Activated CD4-positive, alpha-beta T cell treated with anti-CD3 and anti-CD28 coated beads, Interleukin-2, amount 10 ng/mL, durations not matched to agents 24 days and 14 days (primary cell): ENCODE measurements at places on chromosomes 5 and 9.

DNA sequence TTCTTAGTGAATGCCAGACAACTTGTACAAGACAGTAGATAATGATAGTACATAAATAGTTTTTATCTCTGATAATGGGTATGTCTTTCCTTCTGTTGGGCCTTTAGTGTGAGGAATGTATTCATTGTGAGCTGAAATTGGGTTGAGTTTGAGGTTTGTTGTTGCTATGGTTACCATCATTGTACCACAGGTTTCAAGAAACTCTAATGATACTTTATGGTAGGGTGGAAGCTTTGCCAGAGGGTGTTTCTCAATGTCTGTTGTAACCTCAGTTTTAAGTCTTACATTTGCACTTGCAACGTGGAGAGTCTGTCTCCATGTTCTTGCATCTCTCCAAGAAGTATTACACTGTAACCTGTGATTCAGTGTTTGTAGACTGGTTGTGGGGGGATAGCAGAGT is 1550.1 kb downstream of the MAT2B start:
- no peak for DNase-seq

- no peak for DNase-seq
Measured at GRCh38 chr5:95583992-95584391, 29.1 kb downstream of the ARSK start.

- DNase-seq: no peak
Measured at GRCh38 chr9:124263800-124264426, 6.2 kb downstream of the NEK6 start.

DNA sequence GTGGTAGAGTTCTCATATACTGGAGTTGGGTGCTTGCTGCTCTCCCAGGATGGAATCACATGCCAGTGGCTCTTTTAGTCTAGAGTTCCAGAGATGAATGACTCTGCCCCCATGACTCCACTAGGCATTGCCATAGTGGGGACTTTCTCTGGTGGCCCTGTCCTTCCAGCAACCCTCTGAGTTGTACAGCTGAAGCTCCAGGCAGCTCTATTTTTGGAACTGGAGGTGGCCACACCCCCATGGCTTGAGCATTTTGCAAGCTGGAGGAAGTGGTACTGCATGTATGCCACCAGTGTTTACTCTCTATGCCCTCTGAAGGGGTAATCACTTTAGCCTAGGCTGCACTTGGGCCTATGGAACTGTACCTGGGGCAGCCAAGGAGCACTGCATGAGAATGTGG is 112.6 kb downstream of the RANBP17 start:
- DNase-seq: no peak

GRCh38 chr9:121268598-121268850 is 562 bp downstream of the GSN start:
- no peak for DNase-seq

GRCh38 chr5:132647473-132647872 is 10.5 kb upstream of the IL13 start:
- DNase-seq: no peak

DNA sequence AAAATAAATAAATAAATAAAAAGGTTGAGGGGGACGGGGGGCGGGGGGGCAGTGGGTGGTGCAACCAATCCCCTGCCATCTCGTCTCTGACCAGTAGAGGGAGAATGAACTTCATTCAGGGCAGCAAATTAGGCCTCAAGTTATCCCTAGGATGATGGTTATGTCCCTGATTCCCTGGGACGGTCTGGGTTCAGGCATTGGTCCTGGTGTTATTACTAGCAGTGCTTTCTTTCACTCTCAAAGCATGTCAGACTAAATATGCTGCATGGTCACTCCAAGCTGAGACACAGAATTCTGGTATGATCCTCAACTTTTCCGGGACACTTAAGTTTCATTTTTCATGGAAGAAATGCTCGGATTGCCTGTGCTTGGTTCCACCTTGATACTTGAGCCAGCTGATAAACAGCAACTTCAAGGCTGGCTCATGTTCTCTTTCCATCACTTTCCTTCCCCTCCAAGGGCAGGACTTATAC is 59.4 kb downstream of the DAP start:
- DNase-seq: peak; percentile 75

- DNase-seq: no peak
Measured at GRCh38 chr5:71939452-71940230, 167.6 kb upstream of the MAP1B start.

- DNase-seq: no peak
Measured at GRCh38 chr5:133679534-133679933, 67.2 kb upstream of the FSTL4 start.

DNA sequence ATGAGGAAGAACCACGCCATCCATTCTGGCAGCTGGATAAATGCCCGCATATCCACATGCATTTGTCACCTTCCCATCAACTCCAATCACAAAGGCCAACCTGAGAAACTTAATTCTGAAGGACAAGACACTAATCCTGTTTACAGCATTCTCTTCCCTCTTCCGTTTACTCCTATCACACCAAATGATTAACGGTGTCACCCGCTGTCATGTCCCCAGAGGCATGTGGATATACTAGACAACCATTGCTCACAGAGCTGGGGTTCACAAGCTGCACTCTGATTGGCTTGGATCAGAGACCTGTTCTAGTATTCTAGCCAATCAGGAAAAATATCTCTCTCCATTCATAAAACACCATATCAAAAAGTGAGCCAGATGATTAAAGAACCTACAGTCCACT is 3.6 kb downstream of the MACROH2A1 start:
- no peak for DNase-seq

GRCh38 chr5:144142139-144142823 is 28.2 kb downstream of the YIPF5 start:
- no peak for DNase-seq
